ENCODE measurements at places on chromosomes 5 and 9.

- peak; percentile 38 for DNase-seq
Measured at GRCh38 chr5:75052192-75053053, at the start of gene GCNT4. Gene GCNT4 (minus strand): TSS chr5:75052558. CDS start chr5:75030037, 22,521 bp downstream.

DNA sequence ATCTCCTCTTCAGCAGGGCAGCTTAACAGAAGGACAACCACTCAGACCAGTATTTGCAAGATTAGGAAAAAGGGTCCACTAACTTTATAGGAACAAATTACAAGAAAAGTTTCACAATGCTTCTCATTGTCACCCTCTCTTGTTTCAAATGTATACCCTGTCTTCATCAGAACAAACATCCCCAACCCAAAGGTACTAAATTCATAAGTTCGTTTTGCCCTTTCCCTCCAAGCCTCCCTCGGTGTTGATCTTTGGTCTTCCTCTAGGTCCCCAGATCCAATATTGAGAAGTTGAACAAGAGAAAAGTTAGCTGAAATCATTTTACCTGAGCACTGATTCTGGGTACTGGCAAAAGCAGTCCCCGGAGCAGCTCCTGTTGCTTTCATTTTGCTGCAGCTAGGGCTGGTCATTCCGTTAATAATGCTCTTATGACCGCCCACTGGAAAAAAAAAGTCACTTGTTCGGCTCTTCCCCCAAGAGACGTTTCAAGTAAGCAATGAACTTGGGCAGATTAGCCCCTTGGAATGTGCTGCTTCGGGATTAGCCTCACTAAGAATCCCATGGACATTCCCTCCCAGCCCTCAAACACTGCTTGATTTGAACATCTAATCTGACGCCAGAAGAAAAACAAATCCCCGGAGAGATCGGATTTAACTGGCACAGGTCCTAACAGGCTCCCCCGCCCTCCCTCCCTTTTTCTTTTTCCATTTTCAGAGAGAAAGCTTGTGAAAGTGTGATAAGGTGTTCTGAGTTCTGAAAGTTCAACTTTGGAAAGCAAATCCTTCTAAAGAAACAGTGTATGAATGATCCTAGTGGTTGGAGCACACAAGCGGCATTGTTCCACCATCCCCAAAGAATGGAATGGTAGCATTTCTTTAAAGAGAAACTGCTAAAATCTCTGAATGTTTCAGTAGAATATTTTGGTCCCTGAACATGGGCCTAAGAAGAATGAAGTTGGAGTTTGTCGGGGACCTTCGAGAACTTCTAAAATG lies 252.5 kb downstream of the TRPM3 start:
- DNase-seq, result no peak

- no peak for DNase-seq
Measured at GRCh38 chr5:81776258-81776657, 25.4 kb upstream of the SSBP2 start.

- DNase-seq, result no peak
Measured at GRCh38 chr5:78576376-78576775, 72.2 kb downstream of the LHFPL2 start.

GRCh38 chr5:1020452-1020961 lies 11.9 kb downstream of the NKD2 start:
- no peak for DNase-seq

GRCh38 chr5:96881511-96882115 lies 5.3 kb downstream of the ERAP2 start:
- no peak for DNase-seq

- no peak for DNase-seq
Measured at GRCh38 chr5:95401626-95402025, 10.5 kb downstream of the FAM81B start.

DNA sequence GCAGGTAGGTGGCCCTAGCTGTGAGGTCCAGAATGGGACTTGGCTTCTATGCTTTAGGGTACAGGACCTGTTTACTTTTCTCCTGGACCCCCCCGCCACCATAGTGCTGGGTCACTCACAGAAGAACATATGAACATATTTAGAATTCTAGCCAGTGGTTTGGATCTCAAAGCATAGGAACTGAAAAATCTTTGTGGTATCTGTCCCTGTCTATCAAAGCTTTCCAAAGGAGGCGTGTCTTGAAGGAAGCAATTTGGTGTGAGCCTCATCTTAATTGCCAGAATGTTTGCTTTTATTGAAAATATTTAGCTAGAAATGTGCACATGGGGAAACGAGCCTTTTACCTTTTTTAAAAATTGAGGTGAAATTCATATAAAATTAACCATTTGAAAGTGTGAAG lies 6.2 kb downstream of the PHF2 start:
- DNase-seq, result no peak

DNA sequence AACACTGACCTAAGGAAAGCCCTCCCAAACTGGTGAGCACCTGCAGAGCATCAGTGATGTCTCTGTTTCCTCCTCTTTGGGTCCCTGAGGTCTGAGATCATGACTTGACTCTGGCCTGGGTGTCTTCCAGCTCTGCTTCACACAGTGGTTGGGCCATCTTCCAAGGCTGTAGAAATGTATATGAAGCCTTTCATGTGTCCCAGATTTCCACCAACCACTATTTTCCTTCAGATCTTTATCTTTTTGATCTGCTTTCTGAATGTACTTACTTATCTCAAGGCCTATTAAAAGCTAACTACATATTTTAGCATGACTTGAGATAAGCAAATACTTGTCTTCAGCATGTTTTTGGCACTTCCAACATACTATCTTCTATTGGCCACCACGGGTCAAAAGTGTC lies 47.1 kb downstream of the PRELID2 start:
- no peak for DNase-seq

- no peak for DNase-seq
Measured at GRCh38 chr5:119512277-119512676, 60.0 kb downstream of the HSD17B4 start.

DNA sequence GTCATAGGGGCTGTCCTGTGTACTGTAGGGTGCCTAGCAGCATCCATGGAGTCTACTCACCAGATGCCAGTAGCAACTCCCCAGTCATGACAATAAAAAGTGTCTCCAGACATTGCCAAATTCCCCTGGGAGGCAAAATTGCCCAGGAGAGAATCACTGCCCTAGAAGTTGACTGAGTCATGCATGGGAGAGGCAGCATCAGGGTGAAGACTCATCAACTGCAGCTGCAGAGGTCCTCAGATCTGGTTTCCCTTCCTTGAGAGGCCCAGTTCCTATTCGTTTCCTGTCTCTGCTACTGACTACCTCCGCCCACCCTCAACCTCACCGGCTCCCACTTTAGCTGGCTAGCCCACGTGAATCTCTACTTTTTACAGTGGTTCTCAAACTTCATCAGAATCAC lies 88.6 kb upstream of the AGXT2 start:
- peak; percentile 4 for DNase-seq

GRCh38 chr5:98428806-98429205 lies 344.7 kb upstream of the RGMB start:
- no peak for DNase-seq

- DNase-seq, result no peak
Measured at GRCh38 chr5:151497391-151498002, 50.1 kb downstream of the SLC36A1 start.

GRCh38 chr5:121867403-121867802 lies 15.7 kb downstream of the FTMT start:
- no peak for DNase-seq

DNA sequence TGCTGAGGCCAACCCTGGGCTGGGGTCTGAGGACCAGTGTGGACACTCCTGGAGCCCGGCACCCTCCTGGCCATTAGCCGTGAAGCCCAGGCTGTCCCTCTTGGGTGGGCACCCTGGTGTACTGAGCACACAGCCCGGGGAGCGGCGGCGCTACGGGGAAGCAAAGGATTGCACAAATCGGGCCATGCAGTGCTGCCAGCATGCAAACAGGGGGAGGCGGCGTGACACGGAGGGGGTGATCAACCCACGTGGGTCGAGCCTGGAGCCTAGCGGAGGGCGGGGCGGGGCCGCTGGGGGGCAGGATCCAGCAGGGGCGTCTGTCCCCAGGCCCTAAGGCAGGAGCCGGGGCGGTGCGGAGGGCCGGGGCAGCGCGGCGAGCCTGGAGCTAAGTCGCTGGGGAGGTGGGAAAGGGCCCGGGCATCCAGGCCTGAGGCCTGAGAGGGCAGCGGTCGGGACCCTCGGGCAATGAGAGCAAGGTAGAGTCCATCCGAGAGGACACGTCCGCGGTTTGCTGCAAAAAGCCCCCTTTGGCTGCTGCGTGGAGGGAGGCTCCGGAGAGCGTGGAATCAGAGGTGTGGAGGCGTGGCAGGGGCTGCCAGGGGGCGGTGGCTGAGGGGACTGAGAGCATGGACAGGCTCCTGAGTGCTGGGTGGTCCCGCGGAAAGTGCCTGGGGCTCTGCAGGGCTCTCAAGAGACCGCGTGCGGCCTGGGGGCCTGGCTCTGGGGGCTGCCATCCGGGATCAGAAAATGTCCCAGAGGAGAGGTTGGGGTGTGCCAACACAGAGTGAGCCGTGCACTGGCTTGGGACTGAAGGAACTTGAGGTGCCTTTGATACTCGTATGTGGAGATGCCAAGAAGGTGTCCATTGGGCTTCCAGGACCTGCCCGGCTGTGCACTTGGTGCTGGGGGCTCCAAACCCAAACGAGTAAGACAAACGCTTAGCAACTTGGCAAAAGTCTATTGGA lies 94.2 kb downstream of the BARX1 start:
- no peak for DNase-seq

- no peak for DNase-seq
Measured at GRCh38 chr9:132193227-132194124, 31.6 kb downstream of the NTNG2 start.

GRCh38 chr5:21225223-21226064 lies 1237.4 kb upstream of the CDH18 start:
- no peak for DNase-seq

DNA sequence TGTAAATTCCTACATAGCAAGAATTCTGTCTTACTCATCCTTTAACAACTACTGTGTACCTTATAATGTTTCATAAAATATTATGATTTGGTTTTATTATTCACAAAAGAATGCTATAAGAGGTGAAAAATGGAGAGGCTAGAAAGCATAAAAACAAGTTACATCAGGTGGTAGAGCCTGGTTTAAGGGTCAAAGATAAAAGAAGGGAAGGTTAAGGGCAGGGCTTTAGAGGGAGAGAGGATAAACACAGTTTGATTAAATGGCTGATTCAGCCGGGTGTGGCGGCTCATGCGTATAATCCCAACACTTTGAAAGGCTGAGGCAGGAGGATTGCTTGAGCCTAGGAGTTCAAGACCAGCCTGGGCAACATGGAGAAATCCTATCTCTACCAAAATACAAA lies 40.4 kb upstream of the HSPB3 start:
- no peak for DNase-seq

DNA sequence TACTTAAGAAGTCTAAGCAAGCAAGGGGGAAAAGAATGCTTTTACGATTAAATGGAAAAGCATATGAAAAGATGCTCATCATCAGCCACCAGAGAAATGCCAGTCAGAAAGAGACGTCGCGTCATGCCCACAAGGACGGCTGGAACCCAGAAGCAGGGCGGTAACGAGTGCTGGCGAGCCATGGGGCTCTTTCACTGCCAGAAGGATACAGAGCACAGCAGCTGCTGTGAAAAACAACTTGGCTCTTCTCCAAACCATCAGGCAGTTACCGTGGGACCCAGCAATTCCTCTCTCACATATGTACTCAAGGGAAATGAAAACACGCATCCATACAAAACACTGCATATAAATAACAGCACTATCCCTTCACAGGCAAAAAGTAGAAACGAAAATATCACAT lies 95.5 kb downstream of the CAMSAP1 start:
- DNase-seq, result no peak

- no peak for DNase-seq
Measured at GRCh38 chr5:23084815-23085214, 231.7 kb upstream of the CDH12 start.

GRCh38 chr5:19619571-19619970 lies 368.4 kb downstream of the CDH18 start:
- DNase-seq, result no peak

All from activated naive CD4-positive, alpha-beta T cell treated with Interleukin-2 at 50 U/mL for 16 hours (primary cell).